ENCODE measurements at places on chromosomes 4 and X.

DNA sequence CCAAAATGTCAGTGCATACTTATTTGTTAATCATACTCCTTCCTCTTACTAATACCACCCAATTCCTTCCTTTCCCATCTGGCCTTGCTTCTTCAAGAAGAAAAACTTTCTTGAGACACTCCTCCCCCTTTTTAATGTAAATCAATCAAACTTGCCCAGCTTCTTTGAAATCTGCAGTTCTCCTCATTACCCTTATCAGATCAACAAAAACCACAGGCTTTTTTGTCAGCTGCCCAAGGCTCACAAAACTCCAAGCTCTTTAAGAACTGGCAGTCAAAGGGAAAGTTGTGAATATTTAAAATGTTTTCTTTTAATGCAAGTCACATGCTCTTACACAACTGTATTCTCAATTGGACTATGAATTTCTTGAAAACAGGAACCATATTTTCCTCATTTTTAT is 11.3 kb upstream of the MYOZ2 start:
- no peak for DNase-seq

DNA sequence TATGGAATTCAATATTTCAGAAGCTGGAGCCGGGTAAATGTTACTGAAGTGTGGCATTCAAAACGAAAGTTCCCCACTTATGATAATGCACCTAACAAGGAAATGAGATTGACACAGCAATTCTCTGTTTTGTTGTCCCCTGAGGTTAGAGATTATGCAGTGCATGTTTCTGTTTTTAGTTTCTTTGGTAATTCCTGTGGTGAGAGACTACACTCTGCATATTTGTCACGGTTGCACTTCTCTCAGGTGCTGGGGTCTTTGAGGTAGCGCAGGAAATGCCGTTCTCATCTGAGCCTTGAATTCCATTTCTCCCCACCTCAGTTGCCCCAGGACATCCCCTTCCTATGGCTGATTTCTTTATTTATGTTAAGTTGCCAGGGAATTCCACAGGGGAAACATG is 15.3 kb upstream of the BEND4 start:
- no peak for DNase-seq

DNA sequence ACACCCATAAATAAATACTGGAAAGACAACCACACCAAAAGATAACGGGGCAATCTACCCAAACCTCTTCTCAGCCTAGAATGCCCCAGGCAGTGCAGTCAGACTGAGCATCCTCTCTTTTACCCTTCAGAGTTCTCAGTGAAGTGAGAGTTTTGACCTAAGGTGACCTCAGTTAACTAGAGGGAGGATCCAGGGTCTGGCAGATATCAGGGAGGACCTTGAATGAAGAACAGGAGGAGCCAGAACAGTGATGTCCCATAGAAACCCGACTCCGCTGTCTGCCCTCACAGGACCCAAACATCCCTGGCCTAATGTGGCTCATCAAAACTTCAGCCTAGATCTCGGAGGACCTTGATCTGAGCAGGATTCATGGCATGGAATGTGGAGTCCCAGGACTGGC is at the start of gene MAGEB3:
Gene MAGEB3 (plus strand): TSS at position 263 of the 400 bp plus-strand sequence. CDS start 5,268 bp downstream, outside the sequence.
- DNase-seq, result no peak

- DNase-seq, result no peak
Measured at GRCh38 chrX:1434871-1435240, 17.9 kb downstream of the ASMTL start.

DNA sequence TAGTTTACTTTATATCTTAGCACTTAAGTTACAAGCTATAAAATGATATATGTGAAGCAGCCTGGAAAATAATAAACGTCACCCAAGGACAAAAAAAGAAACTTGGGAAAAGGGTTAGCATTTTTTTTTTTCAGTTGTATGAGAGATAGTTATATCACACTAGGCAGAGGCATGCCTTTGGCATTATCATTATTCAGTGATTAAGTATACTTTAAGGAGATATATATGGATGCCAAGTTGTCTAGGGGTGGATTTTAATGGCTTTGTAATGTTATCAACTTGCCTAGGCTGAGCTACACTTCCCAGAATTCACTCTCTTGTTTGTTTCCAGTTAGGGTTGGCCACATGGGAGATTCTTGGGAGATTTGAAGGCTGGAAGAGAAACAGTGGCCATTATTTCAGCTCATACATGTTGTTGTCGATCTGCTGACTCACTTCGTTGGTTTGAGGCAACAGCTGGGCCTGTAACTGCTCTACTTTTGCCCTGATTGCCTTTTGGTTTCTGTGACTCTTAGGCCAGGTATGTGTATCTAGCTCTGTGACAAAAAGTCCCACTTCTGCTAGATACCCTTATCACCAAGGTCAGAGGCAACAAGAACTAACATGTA is 11.5 kb upstream of the SRPX start:
- no peak for DNase-seq

GRCh38 chr4:179543771-179544170 is 2101.5 kb upstream of the AGA start:
- no peak for DNase-seq

DNA sequence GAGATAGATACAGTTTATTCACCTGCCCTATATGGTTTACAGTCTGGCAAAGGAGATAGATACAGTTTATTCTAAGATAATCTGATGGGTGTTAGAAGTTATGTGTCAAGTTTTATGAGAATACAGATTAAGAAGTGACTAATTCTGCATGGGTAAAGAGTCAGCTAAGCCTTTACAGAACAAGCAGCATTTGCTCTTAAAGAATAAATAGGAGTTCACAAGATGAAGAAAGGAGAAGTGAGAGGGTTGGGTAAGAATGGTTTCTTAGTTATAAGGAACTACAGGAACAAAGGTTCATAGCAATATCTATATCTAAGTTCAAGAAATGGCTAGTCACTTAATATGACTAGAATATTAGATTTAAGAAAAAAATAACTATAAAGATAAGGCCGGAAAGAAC is 47.6 kb downstream of the THOC2 start:
- DNase-seq, result peak; percentile 62

- no peak for DNase-seq
Measured at GRCh38 chr4:107379054-107379869, 340.8 kb downstream of the PAPSS1 start.

Data from AML-193 (cell line).